ENCODE measurements at places on chromosomes 3 and 15.

DNA sequence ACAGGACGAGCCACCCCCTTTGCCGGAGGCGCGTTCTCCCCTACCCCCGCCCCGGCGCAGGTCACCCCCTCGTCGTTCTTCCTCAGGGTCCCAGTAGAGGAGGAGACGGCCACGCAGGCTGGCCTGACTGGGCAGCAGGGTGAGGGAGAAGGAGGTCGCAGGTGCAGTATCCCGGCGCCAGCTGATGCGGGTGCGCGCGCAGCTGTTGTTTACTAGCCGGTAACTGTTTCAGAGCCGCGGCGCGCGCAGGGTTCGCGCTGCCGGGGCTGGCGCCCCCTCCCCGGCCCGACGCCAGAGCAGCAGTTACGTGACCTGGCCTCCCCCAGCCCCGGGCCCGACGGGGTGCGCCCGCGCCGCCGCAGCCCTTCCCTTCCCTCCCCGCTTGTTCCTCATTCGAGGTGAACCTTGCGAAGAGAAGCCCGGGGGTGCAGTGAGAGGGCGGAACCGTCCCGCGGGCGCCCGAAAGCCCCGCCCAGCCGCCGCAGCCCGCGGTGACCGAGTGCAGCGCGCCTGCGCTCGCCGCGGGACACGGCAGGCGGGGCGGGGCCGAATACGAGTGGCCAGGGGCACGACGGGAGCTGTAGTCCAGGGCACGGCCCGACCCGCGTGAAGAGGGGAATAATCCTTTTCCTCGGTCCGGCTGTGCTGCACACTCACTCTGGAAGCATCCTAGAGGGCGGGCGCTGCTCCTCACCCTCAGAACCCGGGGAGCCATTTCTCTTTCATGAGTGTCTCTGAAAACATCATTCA, at the start of gene SLC12A6:
Gene SLC12A6, minus strand, starts transcription at position 225 of the 750 bp plus-strand sequence. CDS start 1,101 bp downstream, outside the sequence.
- DNase-seq, result peak; percentile 94

- no peak for DNase-seq
Observed at GRCh38 chr15:83588441-83588840, 65.5 kb upstream of the ADAMTSL3 start.

DNA sequence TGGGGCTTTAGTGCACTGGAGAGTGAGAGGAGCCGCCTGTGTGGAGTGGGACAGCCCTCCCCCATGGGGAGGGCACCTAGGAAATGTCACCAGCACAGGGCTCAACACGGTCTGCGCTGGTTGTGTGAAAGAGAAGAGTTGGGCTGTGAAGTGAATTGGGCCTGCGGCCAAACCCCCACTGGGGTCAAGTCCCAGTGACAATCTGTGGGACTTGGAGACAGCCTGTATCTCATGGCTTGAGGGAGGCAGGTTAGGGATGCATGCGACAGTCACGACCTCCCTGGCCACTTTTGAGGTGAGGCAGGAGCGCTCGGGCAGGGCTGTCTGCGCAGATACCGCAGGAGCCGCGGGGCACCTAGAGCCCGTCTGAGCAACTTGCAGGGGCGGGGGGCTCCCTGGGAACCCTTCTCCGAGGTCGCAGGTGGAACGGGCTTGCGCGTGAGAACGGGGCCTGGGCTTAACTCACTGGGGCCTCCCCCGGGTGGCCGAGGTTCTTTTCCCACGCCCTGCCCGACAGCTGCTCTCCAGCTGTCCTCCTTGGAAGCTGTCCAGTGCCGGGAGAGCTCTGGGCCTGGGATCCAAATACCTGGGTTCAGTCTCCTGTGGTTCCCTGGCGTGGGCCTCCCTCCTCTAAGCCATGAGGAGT, 77.4 kb downstream of the SNRK start:
- DNase-seq, result no peak

- peak; percentile 88 for DNase-seq
Observed at GRCh38 chr3:141368062-141368924, at the start of gene ZBTB38. TSS of gene ZBTB38 (plus strand) at chr3:141368504. CDS start at chr3:141442389, 73,885 bp downstream.

DNA sequence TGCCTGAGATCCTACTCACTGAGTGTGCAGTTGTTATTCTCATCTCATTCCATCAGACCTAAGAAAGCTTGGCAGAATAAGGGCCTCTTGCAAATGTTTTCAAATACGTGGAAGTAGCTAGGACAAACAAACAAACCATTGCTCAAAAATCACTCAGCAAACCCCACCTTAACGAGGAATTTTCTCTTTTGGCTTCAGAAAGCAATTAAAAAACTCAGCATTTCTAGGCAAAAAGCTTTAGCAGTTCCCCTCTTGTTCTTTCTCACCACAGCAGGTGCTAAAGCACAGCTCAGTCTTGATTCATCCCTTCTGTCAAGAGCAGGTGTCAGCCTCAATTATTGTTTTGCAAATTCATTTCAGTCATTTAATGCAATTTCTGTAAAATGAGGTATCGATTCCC, 58.6 kb upstream of the NUDT16 start:
- DNase-seq, result no peak

DNA sequence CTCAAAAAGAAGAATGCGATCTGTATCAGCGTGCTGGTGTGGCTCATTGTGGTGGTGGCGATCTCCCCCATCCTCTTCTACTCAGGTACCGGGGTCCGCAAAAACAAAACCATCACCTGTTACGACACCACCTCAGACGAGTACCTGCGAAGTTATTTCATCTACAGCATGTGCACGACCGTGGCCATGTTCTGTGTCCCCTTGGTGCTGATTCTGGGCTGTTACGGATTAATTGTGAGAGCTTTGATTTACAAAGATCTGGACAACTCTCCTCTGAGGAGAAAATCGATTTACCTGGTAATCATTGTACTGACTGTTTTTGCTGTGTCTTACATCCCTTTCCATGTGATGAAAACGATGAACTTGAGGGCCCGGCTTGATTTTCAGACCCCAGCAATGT, 1.3 kb downstream of the P2RY1 start:
- DNase-seq, result no peak

DNA sequence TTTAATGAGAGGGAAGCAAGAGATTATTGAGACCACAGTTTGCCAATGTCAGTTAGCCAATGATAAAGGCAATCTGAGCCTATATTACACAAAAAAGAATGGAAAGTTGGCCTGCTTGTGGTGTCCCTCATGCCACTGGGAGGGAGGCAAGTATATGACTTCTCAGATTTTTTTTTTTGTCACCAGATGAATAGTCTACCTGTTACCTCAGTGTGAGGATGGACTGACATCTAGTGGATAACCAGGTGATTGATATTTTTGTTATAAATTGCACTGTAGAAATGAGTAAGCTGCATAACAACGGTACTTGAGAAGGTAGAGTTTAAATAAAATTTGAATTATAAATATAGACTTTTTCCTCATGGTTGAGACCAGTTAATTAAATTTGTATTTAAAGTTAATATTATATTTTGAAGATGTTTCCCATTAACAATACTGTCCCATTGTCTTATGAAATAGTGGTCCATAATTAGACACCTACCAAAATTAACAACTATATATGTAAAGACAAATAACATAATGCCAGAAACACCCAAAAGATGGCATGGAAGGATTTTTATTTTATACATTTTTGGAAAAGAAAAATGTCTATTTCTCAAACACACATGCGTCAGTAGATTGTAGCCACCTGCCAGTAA, 237.8 kb upstream of the GADL1 start:
- DNase-seq, result peak; percentile 40

DNA sequence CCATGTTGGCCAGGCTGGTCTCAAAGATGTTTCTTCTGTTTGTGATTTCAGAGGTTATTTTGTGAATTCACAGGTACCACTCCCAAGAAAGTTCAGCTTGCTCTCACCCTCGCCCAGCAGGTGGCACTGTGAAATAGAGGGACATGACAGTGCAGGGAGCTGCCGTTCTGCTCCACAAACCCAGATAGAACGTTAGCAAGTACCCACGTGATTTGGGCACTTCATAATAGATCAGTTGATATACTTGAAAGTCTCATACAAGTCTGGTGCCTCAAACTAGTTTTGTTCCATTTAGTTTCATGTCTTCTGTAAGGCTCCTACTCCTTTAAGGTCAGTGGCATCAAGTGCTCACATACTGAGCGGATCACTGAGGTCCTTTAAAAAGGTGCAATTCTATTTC, 45.5 kb downstream of the FILIP1L start:
- peak; percentile 83 for DNase-seq

DNA sequence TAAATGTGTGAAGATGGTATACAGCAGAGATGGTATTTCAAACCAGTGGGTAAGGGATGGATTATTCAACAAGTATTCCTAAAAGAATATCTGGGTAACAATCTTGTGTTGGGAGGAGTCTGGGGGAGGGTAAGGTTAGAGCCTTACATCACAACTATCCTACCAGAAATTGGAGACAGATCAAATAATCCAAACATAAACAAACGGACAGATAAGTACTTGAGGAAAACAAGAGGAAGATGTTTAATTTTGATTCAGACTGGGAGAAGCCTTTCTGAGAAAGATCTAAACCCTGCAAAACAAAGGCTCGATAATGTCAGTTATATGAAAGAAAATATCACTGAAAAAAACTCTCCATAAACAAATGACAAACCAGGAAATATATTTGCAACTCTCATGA, 77.9 kb downstream of the SLC9A9 start:
- peak; percentile 35 for DNase-seq

DNA sequence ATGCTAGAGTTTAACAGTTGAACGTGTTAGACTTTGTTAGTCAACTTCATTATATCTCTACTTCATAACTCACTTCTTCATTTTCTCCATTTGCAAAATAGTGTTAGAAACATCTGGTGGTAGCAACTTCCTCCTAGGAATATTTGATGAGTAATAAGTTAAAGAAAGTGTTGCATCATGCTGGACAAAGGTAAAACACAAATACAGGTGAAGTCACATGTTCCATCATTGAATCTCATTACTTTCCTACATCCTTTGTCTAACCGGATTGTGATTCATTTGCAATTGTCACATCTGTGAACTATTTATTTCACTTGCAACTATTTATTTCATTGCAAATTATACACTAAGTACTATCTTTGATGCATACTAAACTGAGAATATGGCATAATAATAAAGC, 186.5 kb downstream of the TUSC7 start:
- DNase-seq, result no peak

DNA sequence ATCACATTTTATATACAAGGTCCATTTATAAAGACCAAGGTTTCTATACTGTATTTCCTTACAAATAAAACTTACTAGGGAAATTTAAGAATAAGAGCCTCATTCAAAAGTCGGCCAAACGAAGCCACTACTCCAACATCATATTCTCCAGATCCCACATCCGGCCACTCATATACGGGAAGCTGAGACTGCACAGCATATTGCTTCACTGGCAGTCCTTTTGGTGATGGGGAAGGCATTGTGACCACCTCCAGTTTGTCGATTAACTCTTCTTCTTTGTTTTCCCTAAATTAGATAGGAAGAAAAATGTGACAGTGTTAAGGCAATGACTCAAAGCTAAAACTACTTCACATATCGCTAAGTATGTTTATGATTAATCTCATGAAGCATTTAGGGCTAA, 2.7 kb downstream of the MTFMT start:
- no peak for DNase-seq

DNA sequence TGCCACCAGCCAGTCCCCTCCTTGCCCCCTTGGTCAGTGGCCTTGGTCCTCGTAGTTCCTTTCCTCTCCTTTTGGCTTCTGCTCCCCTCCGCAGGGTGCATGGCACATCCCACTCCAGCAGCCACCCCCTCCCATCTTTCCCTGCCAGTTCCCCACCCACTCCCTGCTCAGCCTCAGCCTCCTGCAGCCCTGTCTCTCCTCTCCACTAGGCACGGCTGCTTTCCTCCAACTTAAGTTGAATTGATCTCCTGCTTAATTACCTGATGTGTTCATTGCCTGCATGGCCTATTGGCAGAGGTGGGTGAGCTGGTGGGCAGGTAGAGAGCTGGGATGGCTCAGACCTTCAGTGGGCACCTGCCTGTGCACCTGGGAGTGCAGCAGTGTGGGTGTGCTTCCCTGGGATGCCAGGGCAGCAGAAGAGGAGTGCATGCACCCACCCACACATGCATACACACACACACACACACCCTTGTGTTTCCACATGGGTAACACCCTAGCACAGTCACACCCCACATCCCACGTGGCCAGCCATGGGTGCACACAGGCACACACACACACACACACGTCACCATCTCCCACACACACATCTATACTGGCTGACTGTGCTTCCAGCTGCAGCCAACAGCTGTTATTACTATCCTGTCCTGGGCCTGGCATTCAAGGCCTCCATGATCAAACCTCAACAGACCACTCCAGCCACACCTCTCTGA, 30.9 kb downstream of the C3orf18 start:
- DNase-seq, result no peak

- DNase-seq, result no peak
Observed at GRCh38 chr3:128665362-128666021, 14.9 kb upstream of the RPN1 start.

DNA sequence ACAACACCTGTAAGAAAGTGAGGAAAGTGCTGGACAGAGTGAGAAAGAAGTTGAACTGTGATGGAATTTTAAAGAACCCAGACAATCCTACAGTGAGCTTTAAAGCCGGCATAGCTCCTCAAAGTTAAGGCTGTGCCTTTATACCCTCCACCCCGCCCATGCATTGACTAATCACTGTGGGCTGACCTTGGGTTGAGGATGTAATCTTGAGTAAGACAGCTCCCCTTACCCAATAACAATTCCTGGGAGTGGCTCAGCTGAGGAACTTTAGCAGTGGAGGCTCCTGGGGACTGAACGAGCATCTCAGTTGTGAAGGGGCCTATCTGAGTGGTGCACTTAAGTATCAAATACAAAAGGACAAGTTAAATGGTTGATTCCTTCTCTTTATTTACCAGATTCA, 35.7 kb upstream of the ZNF770 start:
- peak; percentile 65 for DNase-seq

GRCh38 chr15:88661761-88662556, 23.1 kb downstream of the ISG20 start:
- DNase-seq, result no peak

GRCh38 chr3:44892689-44893088, 18.3 kb downstream of the TGM4 start:
- DNase-seq, result peak; percentile 64

DNA sequence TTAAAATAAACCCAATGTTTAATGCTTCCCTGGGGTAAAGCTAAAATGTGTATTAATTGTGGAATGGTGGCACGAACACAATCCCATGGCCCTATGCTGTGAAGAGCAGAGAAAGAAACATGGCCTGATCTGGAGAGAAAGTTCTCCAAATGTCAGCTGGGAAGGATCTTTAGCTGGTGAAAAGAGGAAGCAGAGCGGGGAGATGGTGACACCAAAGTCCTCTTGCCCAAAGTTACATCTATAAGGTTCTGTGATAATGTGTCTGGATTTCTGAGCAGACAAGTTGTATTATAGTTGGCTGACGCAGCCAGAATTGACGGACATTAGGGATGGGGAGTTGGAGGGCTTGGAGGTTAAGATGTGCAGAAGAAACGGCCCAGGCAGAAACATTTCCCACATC, 196.2 kb downstream of the CHST2 start:
- DNase-seq, result no peak

GRCh38 chr15:40858706-40859105, 14.9 kb downstream of the SPINT1 start:
- DNase-seq, result no peak

DNA sequence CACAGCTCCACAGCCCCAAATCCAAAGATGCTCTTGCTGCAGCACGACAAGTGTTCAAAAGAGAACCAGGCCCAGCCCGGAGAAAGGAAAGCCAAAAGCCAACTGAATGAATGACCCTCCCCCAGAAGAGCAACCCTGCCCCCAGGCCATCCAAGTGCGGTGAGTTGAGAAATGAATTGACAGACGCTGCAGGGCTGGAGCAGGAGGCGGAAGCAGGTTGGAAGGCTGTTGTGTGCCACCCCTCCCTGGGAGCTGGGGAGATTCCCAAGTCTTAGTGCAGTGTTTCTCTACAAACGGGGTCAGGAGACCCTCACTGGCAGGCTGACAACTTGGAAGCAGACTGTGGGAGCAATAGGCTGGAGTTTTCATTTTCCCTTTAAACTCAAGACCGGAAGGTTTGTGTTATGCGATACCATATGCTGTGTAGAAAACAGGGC, 3.5 kb upstream of the SPTBN5 start:
- DNase-seq, result no peak

- DNase-seq, result no peak
Observed at GRCh38 chr3:36817806-36818533, 53.6 kb upstream of the DCLK3 start.

Data from amniotic epithelial cell (primary cell).